ENCODE measurements at places on chromosomes 7 and 10. TPM values are rescaled to one million over a fixed set of nuclear protein-coding genes. Genes with fewer than 3 reads are reported as not detected.

Gene PLAC9
- polyA plus RNA-seq = 2.0 TPM

GRCh38 chr7:65430344-65431186 is 56.9 kb downstream of the ZNF92 start:
- H3K27me3 ChIP-seq = no peaks in the 10 kb centered on the region
- no peak overlapping the region for H3K4me3 ChIP-seq
- no peak overlapping the region for H3K27ac ChIP-seq

DNA sequence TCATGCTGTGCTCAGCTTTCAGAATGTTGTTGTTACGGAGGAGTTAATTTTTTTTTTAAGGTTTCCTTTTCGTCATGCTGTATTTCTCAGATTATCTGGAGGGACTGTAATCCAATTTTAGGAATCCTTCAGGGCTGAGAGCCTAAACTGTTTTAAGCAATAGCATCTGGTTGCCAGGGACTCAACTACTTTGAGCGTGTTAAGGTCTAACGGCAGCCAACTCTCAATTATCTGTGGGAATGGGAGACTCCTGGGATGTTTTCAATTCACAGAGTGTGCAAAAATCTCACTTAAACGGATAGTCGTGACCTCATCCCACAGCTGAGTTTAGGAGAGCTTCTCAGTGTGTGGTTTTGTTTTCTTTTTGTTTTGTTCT is 291.7 kb downstream of the AUTS2 start:
- no peak overlapping the region for H3K27ac ChIP-seq
- no peaks in the 10 kb centered on the region for H3K4me1 ChIP-seq

DNA sequence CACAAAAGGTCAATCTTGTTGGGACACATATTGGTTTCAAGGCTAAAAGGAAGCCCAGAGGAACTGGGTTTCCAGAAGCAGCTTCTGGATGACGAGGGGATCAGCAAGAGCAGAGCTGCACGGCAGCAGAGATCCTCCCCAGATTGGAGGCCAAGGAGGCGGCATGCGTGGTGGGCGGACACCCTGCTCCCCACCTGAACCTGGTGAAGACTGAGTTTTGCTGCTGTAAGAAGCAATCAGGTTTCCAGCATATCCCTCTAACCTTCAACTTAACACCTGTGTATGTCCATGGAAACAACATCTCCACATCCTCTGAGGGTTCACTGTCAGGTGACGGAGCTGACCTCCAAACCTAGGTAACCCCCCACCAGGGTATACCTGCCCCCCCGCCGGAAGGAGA is 35.1 kb downstream of the SLIT1 start:
- no peaks in the 10 kb centered on the region for H3K4me1 ChIP-seq
- H3K4me3 ChIP-seq = no peak overlapping the region
- H3K27ac ChIP-seq = no peak overlapping the region
- H3K27me3 ChIP-seq = peaks cover 2% of the 10 kb centered on the region
- DNase-seq = no peak
- no peaks in the 10 kb centered on the region for H3K36me3 ChIP-seq

GRCh38 chr7:153407291-153408046 is 644.7 kb upstream of the DPP6 start:
- H3K27ac ChIP-seq = no peak overlapping the region
- DNase-seq = no peak
- no peaks in the 10 kb centered on the region for H3K27me3 ChIP-seq
- no peak overlapping the region for H3K4me3 ChIP-seq

GRCh38 chr7:70734411-70734810 is 397.5 kb upstream of the GALNT17 start:
- no peaks in the 10 kb centered on the region for H3K27me3 ChIP-seq
- H3K36me3 ChIP-seq = no peaks in the 10 kb centered on the region
- DNase-seq = no peak
- no peak overlapping the region for H3K27ac ChIP-seq

DNA sequence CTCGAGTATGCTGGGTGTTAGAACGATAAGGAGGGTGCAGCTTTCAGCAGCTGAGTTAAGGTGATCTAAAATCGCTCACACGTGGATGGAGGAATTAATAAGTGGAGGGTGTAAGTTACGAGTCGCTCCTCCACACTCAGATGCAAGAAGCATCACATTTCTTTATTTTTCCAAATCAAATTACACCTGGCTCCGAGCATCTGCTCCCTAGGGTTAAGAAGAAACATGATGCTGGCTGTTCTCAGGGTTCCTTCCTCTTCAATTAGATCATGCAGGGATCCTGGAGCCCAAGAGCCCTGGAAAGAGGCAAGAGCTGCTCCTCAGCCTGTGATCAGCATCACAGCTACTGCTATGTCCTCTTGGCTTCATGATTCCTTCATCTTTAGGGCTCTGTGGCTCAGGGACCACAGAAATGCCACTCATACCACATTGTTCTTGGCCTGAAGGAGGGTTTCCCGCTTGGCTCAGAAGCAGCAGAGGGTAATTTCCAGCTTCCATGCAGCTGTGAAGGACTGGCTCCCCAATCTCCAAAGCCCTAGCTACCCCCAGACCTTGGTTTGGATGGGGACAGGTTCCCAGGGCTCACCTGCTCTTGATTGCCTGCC is 235.9 kb upstream of the ZNF32 start:
- no peaks in the 10 kb centered on the region for H3K36me3 ChIP-seq
- H3K4me3 ChIP-seq = no peak overlapping the region
- peaks cover 3% of the 10 kb centered on the region for H3K27me3 ChIP-seq
- H3K27ac ChIP-seq = no peak overlapping the region
- H3K4me1 ChIP-seq = no peaks in the 10 kb centered on the region
- no peak for DNase-seq

Gene FKBP14
- polyA plus RNA-seq = 9.8 TPM

DNA sequence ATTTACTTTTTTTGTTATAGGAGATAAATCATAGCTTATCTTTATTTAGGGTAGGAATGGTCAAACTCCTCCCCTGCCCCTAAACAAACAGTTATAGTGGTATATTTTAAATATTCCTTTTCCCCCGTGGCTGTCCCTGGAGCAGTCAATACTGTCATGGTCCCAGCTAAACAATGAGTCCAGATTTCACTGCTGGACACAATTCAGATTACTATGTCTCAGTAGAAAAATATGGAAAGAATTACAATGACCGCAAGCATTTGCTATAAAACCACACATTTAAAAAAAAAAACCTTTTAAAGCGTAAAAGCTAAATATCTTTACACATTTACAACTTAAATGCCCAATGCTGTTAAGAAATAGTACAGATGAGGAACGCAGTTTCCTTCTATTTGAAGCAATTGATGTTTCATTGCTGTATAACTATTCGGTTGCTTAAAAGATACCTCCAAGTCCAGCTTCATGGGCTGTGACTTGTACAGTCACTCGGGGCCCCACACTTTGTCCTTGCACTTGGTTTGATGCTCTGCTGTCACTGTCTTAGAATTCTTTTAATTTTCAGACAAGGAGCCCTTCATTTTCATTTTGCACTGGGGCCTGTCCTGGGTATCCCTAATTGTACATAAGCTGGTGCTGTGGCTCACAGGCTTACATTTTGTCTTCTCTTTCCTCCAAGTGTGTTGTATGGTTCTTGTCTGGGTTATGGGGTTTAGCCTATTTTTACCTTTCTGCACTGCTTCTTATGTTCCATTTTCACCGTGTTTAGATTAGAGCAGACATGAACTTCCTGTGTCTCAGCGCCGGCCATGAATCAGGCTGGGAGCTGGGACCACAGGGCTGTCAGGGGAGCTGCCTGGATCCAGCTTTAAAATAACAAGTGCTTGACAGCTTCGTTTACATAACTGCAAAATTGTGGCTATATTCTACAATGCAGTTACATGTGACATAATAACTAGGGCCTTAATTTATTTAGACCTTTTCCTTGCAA is 530.2 kb upstream of the FZD8 start:
- H3K27me3 ChIP-seq = no peaks in the 10 kb centered on the region
- no peaks in the 10 kb centered on the region for H3K36me3 ChIP-seq
- peak; percentile 95 for DNase-seq
- peaks cover 38% of the 10 kb centered on the region for H3K4me1 ChIP-seq

GRCh38 chr10:79400146-79401004 is 45.0 kb downstream of the ZCCHC24 start:
- no peaks in the 10 kb centered on the region for H3K36me3 ChIP-seq
- no peak overlapping the region for H3K4me3 ChIP-seq
- no peaks in the 10 kb centered on the region for H3K27me3 ChIP-seq
- no peak overlapping the region for H3K27ac ChIP-seq

Gene PAPSS2
- polyA plus RNA-seq = 20.2 TPM

- H3K27ac ChIP-seq = no peak overlapping the region
- H3K4me3 ChIP-seq = no peak overlapping the region
- H3K4me1 ChIP-seq = no peaks in the 10 kb centered on the region
- no peak for DNase-seq
- no peaks in the 10 kb centered on the region for H3K27me3 ChIP-seq
- no peaks in the 10 kb centered on the region for H3K36me3 ChIP-seq
These were observed 332.7 kb upstream of the LRGUK start for GRCh38 chr7:133794479-133794878.

GRCh38 chr7:17940951-17941431 is 697 bp upstream of the SNX13 start:
- DNase-seq = no peak
- H3K27me3 ChIP-seq = no peaks in the 10 kb centered on the region
- H3K4me3 ChIP-seq = peak overlapping the region; percentile 58
- H3K27ac ChIP-seq = peak overlapping the region; percentile 64
- H3K36me3 ChIP-seq = no peaks in the 10 kb centered on the region
- H3K4me1 ChIP-seq = peaks cover 20% of the 10 kb centered on the region

Data from endothelial cell of umbilical vein (primary cell).